ENCODE measurements at places on chromosomes 2 and 18. TPM values are rescaled to one million over a fixed set of nuclear protein-coding genes. Genes with fewer than 3 reads are reported as not detected.

GRCh38 chr2:9681427-9681817 lies 50.6 kb upstream of the YWHAQ start:
- ATAC-seq: no peak

DNA sequence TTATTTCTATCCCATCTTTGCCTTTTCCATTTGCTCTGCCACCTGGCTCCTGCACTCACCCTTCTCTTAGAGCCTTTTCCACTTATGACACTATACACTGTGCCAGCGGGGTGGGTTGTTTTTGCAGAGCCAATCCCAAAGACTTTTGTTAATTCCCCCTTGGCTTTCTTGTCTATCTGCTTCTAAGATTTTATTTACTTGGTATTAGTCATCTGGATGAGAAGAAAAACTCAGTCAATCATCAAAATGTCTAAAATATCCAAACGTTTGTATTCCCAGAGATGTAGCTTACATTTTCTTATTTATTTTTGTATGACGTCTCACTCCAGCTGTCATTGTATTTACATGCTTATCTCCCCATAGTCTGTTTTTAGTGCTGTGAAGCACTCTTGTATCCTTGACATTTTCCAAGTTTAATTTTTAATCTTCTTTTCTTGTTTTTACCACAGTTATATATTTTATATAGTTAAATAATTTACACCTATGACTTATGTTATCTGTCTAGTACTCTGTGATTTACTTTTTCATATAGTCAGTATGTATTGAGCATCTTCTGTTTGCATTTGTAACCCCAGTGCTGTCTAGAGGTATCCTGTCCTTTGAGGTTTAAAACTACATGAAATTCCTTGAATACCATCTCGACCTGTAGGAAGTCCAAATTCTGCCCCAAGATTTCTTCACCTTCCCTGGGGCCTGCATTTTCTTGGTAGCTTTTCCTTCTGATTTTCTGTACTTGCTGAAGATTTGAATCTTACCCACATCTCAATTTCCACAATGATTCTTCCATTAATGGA lies 55.1 kb downstream of the COL4A3 start:
- no peak for ATAC-seq

GRCh38 chr2:144404586-144405314 lies 115.2 kb downstream of the ZEB2 start:
- no peak for ATAC-seq

PREB gene
- total RNA-seq: 52.8 TPM

NMUR1 gene
- total RNA-seq: 7.0 TPM

EPG5 gene
- total RNA-seq: 24.0 TPM

All from gastroesophageal sphincter (tissue), 4 donors.